ENCODE measurements at places on chromosomes 7 and 10.
A peak's percentile ranks its signal among the peaks of the same experiment; 100 is the strongest.

DNA sequence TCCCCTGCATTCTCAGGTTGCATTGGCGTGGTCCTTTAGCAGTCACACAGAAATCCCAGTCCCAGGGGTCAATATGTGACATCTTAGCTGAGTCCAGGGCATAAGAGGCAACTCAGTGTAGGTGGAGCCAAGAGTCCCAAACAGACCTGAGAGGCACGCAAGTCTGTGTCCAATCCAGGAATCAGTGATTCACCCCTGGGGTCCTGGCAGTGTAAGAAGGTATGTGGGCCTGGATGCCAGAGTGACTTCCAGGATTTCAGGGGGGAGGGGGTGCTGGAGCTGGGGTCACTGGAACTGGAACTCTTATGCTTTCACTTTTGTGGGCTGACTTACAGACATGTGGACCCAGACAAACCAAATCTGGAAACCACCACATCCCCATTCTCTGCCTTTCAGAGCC, 26.8 kb downstream of the FRMPD2 start:
- no peak for DNase-seq

- DNase-seq, result peak; percentile 67
These were observed 153.7 kb downstream of the PLXNA4 start for GRCh38 chr7:132422502-132423111.

GRCh38 chr10:35456153-35456720, 119.9 kb downstream of the CCNY start:
- DNase-seq, result no peak

GRCh38 chr10:88982366-88982765, 8.2 kb upstream of the FAS start:
- no peak for DNase-seq

DNA sequence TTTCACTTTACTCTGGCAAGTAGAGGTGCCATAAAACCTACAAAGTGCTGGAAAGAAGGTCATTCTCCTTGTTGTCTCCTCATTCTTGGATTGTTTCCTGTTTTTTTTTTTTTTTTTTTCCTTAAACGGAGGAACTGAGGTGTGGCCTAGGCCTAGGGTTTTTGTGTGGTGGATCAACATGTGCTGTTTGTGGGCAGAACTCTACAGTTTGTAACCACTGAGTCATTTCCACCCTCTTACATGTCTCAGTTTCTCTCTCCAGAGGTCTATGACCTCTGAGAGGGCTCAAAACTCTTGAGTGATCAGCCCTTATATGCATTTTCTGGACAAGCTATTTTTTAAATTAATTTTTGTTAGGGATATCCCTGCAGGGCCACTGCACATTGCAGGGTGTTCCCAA, 296.0 kb downstream of the PPP1R3A start:
- no peak for DNase-seq

GRCh38 chr7:142796501-142797390, 26.0 kb downstream of the PRSS2 start:
- DNase-seq, result no peak

GRCh38 chr7:120833546-120833945, 24.4 kb downstream of the TSPAN12 start:
- no peak for DNase-seq

- no peak for DNase-seq
These were observed 124.7 kb downstream of the ZNF248 start for GRCh38 chr10:37732685-37733084.

DNA sequence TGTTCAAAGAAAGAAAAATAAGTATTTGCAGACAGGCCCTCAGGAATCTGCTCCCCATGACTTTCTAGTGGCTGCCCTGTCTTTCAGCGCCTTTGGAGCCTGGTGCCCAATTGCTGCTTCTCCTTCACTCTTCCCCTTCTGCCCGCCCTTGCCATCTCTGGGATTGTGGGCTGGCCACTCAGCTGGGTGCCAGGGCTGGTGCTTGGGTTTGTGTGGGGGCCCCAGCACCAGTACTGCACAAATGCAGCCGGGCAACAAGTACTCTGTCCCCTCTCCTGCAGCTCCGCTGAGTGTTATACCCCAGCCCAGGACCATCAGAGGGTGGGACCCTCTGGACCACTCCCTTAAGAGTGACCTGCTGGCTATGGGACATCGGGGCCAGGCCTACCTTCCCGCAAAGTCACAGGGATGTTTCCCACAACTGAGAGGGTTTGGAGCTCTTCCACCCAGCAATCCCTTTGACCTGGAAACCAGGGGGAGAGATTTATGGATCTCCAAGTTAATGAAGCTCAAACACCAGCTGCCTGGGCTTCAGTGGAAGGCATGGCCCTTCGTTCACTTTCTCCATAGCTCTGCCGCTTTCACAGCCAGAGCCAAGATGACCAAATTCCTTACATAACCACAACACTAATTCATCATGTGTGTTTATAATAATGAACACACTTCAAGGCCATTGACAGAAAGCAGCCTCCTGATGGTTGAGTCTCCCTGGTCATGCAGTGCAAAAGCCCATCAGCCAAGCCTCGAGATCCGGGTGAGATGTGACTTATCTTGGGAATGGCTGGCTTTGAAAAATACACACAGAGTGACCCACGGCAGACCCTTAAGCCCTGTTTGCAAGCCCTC, 313.9 kb upstream of the ZNF32 start:
- DNase-seq, result no peak

Data from endothelial cell of umbilical vein (primary cell).